Stimulated activated CD8-positive, alpha-beta memory T cell treated with anti-CD3 and anti-CD28 coated beads, Interleukin-7, amount 100 ng/mL, for 1 hour (primary cell): ENCODE measurements at places on chromosomes 2 and 18.

DNA sequence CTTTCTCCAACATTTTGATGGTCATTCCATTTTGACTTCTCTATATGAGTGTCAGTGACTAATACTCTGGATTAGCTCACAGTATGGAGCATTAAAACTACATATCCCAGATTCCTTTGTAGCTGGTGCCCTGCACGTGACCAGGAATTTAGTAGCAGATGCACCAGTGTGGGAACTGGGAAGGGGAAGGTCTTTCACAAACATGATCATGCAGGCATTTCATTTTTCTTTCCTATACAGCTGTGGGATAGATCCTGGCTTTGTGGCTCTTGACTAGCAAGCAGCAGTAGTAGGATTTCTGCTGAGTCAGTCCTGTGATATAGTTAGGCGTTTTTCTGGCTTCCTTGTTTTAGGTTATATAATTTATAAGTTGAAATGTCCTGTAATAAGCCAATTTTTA is 971.0 kb upstream of the CDH2 start:
- DNase-seq, result no peak

DNA sequence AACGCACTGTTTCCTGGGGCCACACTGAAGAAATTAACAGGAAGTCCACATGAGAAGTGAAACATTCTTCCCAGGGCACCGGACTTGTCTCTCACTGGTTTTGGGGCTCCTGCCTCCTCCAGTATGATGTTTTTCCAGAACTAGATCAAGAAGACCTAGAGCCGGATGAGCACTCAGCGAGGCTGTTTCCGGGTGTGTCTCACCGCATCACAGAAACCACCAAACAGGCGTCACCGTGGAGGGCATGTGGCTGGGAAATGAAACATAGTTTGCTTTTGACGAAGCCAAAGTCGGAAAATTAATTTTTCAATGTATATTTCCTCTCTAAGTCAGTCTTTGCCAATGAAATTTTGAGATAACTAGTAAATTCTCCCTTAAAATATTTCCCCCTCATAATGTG is 314.0 kb upstream of the SALL3 start:
- DNase-seq, result no peak

DNA sequence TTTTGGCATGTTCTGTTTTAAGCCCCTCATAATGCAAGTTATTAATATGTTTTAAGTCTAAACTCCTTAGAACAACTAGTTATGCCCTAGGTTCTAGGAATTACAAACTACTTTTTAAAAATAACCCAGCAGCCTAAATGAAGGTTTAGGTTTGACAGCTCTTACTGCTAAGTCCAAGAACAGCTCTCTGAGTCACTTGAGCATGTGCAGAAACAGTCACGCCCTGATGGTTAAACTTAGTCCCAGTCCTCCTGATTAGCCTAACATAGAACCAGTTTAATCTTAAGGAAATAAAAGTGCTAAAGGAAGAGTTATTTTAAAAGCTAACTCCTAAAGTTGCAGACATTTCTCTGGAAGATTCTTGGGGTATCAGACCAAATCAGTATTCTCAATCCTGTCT is 72.5 kb downstream of the RMDN2 start:
- no peak for DNase-seq

- no peak for DNase-seq
Observed at GRCh38 chr2:179636995-179637394, 224.4 kb downstream of the ZNF385B start.

GRCh38 chr2:37300146-37300545 is 24.5 kb downstream of the PRKD3 start:
- no peak for DNase-seq

- DNase-seq, result no peak
Observed at GRCh38 chr2:195320413-195320973, 336.5 kb upstream of the SLC39A10 start.

DNA sequence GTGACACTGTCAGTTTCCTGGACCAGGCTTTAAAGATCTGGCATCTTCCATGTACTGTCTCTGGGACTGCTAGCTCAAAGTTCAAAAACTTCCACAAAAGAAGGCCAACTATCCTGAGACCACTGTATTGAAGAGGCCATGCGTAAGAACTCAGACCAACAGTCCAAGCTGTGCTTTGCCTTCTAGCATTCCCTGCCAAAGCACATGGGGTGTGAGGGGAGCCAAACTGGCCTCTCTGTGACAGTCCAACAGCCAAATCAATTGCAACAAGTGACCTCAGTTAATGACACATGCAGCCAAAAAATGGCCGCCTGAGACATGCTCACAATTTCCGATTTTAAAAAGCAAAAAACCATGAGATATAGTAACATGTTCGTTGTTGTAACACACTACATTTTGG is 160.3 kb upstream of the CDH19 start:
- no peak for DNase-seq

GRCh38 chr18:36769172-36769571 is 59.6 kb downstream of the TPGS2 start:
- no peak for DNase-seq

GRCh38 chr18:66124394-66124793 is 373.6 kb downstream of the CDH7 start:
- no peak for DNase-seq

DNA sequence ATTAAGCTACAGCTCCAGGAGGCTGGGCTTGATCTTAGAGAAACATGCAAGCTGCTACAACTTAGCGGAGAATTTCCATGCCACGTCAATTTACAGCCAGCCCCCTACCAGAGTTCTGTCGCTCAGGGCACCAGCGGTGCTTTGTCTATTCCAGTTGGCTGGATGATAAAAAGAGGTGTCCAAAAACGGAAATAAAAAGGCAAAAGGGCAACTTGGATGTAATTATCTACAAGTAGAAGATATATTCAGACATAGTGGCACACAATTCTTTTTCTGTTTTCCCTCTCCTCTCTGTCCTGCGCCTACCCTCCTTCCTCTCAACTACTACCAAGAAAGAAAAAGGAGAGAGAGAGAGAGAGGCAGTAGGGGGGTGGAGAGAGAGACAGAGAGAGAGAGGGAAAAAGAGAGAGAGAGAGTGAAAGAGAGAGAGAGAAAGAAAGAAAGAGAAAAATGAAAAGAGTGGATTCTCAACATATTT is 363 bp upstream of the RFTN2 start:
- no peak for DNase-seq

DNA sequence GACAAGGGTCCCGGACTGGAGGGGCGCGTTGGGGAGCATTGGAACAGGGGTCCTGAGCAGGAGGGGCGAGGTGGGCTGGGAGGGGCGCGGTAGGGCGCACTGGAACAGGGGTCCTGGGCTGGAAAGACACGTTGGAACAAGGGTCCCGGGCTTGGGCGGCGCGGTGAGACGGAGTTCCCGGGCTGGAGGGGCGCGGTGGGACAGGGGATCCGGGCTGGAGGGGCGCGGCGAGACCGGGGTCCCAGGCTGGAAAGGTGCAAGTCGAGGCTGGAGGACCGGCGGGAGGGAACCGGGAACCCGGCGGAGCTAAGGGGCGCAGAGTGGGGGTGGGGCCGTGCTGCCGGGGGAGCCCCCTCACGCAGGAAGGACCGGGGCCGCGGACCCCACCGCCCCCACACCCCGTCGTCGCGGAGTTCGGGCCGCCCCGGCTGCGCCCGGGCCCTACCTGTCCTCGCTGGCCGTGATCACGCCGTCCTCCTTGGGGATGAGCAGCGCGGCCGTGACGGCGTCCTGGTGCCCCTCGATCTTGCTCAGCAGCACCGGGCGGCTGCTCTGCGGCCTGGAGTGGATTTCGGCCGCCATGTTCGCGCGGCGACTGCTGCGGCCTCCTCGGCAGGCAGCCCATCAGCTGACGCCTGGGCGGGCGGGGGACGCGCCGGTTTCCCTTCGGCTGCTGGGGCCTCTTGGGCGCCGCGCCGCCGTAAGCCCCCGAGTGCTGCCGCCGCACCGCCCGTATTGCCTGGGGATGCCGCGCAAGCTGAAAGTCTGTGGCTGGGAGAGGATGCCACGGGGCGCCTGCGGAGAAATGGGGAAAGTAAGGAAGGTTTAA is at the start of gene WDFY1:
Gene WDFY1, minus strand, starts transcription at position 633 of the 829 bp plus-strand sequence. Its CDS starts 51 bp downstream, at position 582.
- peak; percentile 51 for DNase-seq

DNA sequence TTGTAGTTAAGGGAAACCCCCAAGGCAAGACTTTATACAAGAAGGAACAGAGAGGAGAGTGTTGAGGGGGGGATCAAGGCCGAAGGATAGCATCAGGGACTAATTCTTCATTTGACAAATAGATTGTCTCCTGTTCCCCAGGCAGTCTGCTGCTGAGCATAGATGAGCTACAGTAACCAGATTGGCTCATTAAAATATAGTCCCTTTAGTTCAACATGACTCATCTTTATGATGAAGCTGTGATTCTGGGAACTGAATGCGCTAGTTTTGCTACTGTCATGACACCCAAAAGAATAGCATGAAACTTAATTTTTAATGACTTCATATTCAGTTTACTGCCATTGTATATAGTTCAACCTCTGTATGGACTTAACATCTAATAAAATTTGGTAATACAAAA is 35.5 kb downstream of the TMEFF2 start:
- no peak for DNase-seq

DNA sequence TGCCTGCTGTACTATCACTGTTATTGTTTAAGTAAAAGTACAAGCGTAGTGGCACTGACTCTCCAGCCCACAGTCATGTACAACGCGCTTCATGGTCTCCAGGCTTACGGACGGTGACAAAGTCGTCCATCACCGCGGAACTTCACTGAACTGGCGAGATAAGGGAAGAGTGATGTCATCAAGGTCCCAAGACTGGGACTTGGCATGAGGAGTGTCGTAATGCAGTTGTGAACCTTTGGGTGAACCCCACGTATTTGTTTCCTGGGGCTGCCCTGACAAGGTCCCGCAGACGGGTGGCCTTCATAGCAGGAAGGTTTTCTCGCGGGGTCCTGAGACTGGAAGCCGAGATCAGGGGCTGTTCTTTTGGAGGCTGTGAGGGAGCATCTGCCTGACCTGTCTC is 17.3 kb downstream of the NFATC1 start:
- DNase-seq, result no peak

- DNase-seq, result no peak
Observed at GRCh38 chr2:62281663-62282062, 85.7 kb downstream of the B3GNT2 start.

- no peak for DNase-seq
Observed at GRCh38 chr2:143513081-143513480, 383.9 kb downstream of the ARHGAP15 start.

DNA sequence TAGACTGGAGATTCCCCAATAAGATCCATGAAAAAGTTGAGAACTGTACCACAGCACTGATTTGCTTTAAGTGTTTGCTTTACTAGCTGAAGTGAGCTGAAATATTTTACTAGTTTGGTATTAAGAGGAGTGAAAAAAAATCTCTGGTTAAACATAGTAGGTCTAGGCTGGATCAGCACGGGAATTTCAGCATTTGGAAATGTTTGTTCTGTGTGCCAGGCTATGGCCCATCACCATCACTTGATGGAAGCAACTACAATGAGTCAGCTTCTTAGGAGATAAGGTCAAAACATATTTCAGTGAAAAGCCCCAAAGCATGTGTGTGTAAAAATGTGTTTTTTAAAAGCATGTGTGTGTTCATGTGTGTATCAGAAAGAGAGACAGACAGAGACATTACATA is 131.4 kb upstream of the DNMT3A start:
- DNase-seq, result no peak

GRCh38 chr18:670522-670921 is 13.1 kb downstream of the TYMS start:
- no peak for DNase-seq

GRCh38 chr2:233029321-233029720 is 3.2 kb upstream of the NEU2 start:
- no peak for DNase-seq

DNA sequence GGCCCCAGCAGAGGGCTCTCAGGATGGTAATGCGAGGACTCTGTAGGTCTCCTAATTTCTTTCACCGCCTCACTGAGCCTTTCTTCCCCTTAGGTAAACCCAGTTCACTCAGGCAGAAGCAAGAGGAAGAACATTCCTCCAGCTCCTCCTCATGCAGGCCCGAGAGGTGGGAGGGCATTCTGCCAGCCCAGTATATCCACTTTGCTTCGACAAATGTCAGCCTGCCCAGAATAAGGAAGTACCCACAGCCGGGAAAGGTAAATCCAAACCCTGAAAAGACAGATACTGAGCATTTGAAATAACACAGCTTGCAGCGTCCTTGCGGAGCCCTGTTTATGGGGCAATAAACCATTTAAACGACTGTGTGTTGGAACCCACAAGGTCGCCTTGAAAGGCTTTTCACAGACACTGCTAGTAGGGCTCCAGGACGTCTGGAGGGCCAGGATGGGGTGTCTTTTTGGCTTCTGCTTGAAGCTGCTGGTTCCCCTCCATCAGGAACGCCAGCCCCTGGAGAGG is 63.0 kb upstream of the STPG4 start:
- no peak for DNase-seq

GRCh38 chr18:58267493-58267892 is 223.5 kb downstream of the NEDD4L start:
- DNase-seq, result no peak

GRCh38 chr18:76139844-76140243 is 355.2 kb downstream of the ZNF516 start:
- no peak for DNase-seq

DNA sequence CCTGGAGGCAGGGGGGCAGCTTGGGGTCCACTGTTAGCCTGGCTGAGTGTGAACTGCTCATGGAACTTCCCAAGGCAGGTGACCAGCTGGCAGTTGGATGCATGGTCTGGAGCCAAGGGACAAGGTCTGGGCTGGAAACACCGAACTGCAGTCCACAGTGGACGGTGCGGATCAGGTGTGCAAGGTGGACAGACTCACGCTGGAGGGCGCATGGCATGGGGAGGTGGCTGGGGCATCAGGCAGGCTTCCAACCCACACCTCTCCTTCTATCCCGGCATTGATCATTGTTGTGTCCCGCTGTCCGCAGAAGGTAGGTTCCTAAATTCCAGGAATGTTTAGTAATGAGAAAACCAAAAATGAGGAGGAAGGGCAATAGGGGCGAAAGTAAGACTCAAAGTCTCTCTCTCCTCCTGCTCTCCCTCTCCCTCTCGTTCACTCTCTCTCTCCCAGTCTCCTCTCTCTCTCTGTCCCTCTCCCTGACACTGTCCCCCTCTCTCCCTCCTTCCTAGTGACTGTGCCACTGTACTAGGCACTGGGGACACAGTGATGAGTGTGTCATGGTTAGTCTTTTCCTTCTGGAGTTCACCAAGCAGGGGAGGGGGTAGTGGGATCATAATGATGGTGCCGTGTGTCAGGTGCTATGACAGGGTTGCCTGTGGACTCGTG is 30.3 kb upstream of the LPIN1 start:
- no peak for DNase-seq

- DNase-seq, result no peak
Observed at GRCh38 chr2:145748927-145749326, 1229.0 kb upstream of the ZEB2 start.

- DNase-seq, result no peak
Observed at GRCh38 chr2:96817882-96818281, 1.8 kb downstream of the CNNM3 start.

DNA sequence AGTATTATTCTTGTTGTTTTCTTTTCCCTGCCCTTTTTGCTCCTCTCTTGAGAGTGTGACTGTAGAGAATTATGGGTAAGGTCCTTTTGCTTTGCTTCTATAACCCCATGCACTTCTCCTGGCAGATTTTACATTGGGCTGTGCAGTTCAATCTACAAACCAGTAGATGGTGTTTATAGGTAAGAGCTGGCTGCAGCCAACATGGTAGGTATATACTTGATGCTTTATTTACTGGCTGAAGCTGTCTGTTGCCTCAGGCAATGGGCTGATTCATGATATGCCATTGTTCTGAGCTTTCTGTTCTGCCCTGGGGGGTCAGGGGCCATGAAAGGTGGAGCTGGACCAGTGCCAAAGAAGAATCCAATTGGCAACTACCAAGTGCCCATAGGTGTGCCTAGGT is 48.3 kb upstream of the MYL1 start:
- no peak for DNase-seq

GRCh38 chr2:160249876-160250275 is 49.8 kb upstream of the ITGB6 start:
- no peak for DNase-seq

GRCh38 chr2:16525265-16525887 is 140.3 kb downstream of the CYRIA start:
- no peak for DNase-seq
